Urinary bladder (tissue), 4 donors: ENCODE measurements at places on chromosomes 1 and 21.

- no peak for DNase-seq
Measured at GRCh38 chr1:4328402-4329071, 325.9 kb upstream of the AJAP1 start.

DNA sequence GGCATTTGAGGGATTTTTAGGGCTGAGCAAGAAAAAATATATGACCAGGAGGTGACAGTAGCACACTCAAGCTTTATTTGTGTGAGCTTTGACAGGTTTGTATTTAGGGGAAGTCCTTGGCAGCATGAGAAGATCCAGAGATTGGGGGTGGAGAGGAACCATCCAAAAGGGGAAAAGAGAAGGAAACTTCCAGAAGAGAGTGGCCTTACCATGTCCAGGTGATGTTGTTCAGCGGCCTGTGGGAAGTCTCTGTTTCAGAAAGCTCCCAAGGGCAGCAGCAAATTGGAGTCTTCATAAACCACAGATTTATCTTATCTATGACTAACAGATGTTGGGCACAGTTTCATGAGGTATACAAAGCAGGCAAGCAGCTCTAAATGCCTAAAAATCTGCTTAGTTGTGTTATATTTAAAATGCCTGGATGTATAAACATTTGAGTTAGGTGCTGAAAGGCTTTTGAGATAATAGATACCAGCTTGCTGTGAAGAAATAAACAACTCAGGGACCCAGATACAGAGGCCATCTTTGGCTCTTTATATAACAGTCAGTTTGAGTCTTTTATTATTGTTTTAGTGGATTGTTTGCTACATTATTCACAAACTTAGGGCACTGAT is 21.2 kb upstream of the ADAR start:
- DNase-seq = no peak

GRCh38 chr1:82778612-82779011 is 977.9 kb downstream of the ADGRL2 start:
- no peak for DNase-seq

DNA sequence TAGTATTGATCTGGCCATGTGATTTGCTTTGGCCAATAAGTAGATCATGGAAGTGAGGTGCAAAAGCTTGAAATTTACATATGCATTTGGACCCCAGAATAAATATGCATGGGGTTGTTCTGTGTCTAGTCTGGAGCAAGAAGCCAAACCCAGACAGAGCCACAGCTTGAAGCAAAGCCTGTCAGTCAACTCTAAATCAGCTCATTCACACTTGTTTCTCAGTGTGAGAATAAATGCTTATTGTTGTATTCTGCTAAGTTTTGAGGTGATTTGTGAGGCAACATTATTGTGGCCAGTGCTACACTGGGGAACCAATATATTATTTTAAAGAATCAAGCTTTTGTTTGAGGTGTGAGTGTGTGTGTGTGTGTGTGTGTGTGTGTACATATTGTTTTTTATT is 12.2 kb upstream of the PGLYRP3 start:
- no peak for DNase-seq

GRCh38 chr1:196376630-196377328 is 231.5 kb downstream of the KCNT2 start:
- no peak for DNase-seq

GRCh38 chr1:165575468-165576099 is 31.8 kb downstream of the LRRC52 start:
- no peak for DNase-seq

GRCh38 chr1:40264354-40264781 is 6.3 kb downstream of the ZMPSTE24 start:
- no peak for DNase-seq

DNA sequence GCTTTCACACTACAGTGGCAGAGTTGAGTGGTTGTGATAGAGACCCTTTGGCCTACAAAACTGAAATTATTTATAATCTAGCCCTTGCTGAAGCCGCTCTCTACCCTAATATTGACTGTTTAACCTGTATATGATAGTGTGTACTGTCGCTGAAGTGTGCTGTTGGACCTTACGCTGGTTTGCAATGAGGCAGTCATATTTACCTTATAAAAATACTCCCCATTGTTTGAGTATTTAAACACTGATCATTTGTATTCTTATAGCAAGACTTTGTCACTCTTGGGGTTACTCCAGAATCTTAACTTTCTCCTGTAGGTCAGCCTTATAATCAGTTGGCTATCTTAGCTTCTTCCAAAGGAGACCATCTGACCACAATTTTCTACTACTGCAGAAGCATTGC is 56.3 kb downstream of the SMG7 start:
- no peak for DNase-seq

DNA sequence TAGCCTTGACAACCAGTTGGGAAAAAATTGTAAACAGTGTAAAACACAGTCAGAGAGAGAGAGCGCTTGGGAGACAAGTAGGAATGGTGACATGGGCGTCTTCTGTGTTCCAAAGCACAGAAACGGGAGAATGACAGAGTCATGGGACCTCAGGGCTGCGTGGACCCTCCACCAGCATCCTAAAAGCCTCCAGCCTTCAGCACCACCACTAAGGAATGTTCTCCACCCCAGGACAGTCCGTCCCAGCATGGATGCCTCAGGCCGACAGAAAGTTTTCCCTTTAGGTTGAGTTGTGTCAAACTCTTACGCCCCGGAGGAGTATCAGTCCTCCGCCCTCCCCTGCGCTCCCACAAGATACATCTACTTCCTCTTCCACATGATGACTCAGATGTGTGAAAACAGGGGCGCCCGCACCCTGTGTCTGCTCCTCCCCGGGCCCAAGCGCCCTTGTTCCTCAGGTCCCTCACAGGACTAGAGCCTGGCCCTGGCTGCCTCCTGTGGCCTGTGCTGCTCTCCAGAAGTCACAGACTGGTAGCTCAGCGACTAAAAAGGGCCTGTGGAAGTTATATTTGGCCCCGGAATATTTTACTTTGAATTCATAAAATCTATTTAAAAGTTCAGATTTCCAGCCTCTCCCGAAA is 63.9 kb upstream of the EFHD2 start:
- no peak for DNase-seq

GRCh38 chr1:2304921-2305681 is 77.0 kb downstream of the SKI start:
- no peak for DNase-seq

GRCh38 chr1:38003261-38004250 is 1.8 kb downstream of the FHL3 start:
- no peak for DNase-seq

GRCh38 chr1:58670181-58670580 is 29.7 kb downstream of the MYSM1 start:
- DNase-seq = no peak

GRCh38 chr21:31115249-31115648 is 77.0 kb upstream of the KRTAP19-8 start:
- DNase-seq = no peak

- no peak for DNase-seq
Measured at GRCh38 chr1:156383023-156383422, 14.0 kb downstream of the RHBG start.

GRCh38 chr21:39632796-39633442 is 20.2 kb downstream of the B3GALT5 start:
- DNase-seq = no peak

GRCh38 chr21:46081862-46082712 is 15.8 kb upstream of the COL6A2 start:
- no peak for DNase-seq

GRCh38 chr1:44501047-44501890 is 96.2 kb downstream of the RNF220 start:
- DNase-seq = no peak

GRCh38 chr1:233790662-233791371 is 113.7 kb upstream of the SLC35F3 start:
- peak; percentile 4 for DNase-seq
